ENCODE measurements at places on chromosomes 3 and 15.

GRCh38 chr3:136351351-136351750, 101.2 kb downstream of the PCCB start:
- DNase-seq: no peak

GRCh38 chr15:68700455-68701123, 120.1 kb downstream of the ANP32A start:
- DNase-seq: peak; percentile 73

DNA sequence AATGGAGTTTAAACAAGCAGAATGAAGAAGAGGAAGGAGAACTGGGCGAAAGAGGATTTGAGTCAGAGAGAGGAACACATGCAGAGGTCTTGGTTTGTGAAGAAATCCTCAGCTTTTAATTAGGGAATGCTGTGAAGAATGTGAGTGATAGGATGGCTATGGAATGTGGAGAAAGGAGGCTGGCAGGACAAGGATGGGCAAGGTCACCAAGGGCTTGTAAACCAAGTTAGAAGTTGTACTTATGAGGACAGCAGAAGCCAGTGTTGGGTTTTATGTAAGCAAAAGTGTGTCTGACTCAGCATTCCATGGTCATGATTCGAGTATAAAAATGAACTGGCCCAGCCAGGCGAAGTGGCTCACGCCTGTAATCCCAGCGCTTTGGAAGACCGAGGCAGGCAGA, 60.0 kb upstream of the IL12A start:
- peak; percentile 98 for DNase-seq

GRCh38 chr15:76773234-76773633, 131.9 kb downstream of the SCAPER start:
- DNase-seq: no peak

DNA sequence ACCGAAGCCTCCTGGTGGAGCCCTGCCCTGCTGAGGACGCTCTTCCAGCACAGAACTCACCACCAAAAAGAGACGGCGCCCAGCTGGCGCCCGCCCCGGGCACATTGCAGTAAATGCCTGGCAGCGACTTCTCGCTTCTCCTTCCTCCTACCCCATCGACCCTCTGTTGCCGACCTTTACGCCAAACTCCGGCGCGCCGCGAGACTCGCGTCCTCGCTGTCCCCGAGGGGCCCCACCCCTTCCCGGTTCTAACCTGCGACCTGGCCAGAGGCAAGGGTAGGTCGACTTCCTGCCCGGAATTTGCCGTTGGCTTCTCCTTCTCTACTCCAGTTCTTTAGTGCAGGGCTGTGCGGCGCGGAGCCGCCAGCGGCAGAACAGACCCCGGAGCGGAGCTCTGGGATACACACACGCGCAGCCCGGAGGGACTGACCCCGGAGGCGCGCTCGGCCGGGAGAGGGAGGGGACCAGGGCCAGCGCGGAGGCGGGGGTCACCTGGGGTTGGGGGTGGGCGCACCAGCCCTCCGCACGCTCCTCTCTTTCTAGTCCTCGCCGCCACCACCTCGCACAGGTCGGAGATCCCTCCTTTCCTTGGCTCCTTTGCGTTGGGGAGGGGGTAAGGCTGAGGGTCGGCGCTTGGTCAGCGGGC, 226.6 kb upstream of the AZI2 start:
- DNase-seq: peak; percentile 2

DNA sequence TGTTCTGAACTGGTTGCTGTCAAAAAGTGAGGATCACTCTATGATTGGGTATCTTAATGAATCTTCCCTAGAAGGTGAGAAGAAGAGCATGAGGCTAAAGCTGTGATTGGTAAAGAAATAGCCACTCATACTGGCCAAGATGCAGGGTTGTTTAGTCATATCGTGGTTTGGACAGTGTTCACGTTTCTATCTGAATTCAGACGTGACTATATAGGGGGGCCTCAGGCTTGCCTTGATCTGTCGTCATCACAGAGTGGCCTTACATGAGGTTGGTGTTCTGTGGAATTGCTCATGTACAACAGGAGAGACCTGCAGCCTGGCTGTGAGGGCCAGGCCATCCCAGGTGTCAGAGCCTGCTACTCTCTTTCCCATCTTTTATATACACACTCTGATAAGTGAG, 12.4 kb downstream of the RTP2 start:
- DNase-seq: peak; percentile 64

DNA sequence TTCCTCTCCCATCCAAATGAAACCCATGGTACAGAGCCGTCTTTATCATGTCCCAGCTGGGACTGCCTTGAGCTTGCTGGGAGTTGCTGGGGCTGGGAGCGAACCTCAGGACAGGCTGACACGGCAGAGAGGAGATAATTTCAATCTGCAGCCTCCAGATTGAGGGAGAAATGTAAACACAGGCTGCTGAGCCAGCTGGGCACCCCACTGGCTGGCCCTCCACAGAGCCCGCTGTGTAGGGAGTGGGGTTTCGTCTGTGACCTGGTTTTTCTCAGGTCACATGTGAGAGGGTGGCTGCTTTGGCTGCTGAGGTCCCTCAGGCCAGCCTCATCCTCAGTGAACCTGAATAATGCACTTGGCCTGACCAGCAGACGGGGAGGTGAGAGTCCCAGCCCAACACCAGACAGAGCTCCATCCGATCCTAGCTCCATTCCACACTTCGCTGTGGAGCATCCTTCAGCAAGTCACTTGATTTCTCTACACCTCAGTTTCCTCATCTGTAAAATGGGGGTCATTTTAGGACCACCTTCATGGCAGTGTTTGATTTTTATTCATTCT, 121.6 kb upstream of the MRPS22 start:
- DNase-seq: no peak

GRCh38 chr15:57255751-57256341, 120.5 kb upstream of the CGNL1 start:
- no peak for DNase-seq

- DNase-seq: no peak
Measured at GRCh38 chr15:95698230-95698629, 632.3 kb upstream of the NR2F2 start.

DNA sequence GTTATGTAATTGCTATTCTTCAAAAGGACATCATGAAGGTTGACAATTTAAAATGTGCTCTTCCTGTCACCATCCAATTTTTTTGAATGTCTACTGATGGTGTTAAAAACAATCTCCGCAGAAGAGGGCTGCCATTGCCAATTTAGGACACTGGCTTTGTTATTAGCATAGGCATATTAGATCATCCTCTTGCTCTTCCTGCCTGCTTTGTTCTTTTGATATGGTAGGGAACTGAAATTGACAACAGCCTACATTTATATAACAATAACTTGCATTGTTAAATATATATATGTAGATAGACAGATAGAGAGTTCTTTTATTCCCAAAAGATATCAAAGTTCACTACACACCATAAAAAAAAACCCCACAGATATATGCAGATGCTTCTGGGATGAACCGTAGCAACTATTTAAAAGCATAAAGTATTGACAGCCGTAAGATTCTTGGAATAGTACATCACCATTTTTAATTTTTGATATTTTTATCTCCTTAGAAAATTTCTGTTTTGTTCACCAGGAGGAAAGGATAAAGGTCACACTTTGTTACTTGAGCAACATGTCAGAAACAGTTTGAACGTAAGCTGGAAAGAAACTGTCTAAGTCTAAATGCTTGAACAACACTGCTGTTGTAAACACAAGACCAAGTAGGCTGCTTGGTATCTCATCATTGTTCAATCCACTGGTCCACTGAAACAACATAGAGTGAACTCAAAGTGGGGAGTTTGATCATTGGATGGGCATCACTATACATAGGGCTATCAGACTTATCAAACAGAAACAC, 66.5 kb downstream of the MDFIC2 start:
- DNase-seq: no peak

GRCh38 chr3:17044855-17045254, 160.1 kb downstream of the PLCL2 start:
- DNase-seq: no peak

DNA sequence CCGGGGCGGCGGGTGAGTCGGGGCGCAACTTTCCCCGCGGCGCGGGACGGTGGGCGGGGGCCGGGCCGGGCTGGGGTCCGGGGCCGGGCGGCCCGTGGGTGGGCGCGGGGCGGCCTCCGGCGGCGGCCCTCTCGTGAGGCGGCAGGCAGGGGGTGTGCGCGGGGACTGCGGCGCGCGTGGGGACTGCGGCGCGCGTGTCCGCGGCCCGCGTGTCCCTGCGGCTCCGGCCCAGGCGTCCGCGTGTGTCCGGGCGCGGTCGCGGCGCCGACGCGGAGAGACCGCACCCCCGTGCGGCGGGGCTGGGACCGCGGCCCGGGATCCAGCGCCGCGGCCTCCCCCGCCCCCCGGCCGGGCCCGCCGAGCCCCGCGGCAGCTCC, 349 bp downstream of the PLXNA1 start:
- DNase-seq: no peak

DNA sequence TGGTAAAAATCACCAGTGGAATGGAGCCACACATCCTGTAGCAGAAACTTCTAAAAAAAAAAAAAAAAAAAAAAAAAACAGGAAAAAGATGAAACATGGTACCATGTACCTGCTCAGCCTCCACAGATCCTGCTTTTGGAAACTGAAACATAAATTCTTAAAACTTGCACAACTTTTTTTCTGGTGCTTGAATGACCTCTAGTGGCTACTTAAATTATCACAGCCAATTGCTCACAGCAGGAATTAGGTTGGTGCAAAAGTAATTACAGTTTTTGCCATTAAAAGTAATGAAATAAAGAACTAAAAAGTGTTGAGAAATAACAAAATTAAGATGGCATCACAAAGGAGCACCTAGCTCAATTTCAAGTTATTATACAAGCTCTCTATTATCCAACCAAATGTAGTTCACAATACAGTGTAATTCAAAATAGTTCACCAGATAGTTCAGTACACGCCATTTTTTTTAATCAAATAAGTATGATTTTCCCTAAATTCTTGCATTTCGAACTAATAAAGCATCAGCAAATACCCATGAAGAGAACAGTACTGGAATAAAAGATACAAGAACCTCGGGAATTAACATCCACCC, 80.6 kb downstream of the ULK4 start:
- DNase-seq: peak; percentile 46

DNA sequence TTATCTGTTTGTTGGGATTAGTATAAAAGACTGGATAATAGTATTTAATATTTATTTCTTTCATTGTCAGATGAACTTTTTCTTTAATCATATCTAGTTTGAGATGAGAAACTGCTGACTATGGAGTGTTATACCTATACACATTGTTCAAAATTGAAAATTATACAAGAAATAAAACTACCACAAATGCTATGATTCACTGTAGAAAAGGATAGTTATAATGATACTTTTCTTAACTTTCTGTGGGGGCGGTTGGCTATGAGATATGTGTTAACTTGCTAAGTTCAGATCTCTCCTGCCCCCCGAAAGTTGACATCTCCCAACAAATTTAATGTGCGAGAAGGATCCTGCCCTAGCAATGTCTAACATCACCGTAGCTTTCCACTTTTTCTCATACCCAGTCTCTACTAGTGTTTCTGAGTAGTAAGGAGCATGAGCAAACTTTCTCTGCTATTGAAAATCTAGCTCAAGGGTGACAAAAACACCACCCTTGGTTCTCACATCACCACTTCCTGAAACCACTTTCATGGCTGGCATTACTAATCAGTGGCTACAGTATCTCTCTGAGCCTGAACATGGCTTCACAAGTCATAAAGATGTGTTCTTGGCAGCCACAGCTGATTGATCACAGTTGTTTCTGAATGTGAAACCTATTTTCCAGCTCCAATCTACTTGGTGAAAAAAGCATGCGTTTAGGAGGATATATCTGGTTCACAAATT, 15.8 kb upstream of the SAMMSON start:
- no peak for DNase-seq

- no peak for DNase-seq
Measured at GRCh38 chr15:27089233-27089586, 118.2 kb downstream of the GABRG3 start.

DNA sequence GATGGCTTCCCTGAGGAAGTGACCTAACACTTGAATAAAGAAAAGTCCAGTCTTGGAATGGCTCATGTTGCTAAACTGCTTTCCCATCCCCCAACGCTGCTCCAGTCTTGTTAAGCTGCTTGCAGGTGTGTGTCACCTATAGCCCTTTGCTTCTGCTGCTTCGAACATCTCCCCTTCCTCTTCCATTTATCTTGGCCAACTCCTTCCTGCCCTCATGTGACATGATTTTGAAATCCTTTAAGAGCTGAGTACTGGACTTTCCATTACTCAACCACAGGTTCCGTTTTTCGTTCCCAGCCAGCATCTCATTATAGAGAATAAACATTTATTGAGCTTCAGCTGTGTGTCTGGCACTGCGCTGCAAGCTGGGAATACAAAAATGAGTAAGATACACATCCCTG, 1.7 kb downstream of the ATG7 start:
- DNase-seq: no peak

- no peak for DNase-seq
Measured at GRCh38 chr3:58074997-58075396, 66.8 kb downstream of the FLNB start.

GRCh38 chr3:7934362-7934761, 567.3 kb upstream of the LMCD1 start:
- no peak for DNase-seq

DNA sequence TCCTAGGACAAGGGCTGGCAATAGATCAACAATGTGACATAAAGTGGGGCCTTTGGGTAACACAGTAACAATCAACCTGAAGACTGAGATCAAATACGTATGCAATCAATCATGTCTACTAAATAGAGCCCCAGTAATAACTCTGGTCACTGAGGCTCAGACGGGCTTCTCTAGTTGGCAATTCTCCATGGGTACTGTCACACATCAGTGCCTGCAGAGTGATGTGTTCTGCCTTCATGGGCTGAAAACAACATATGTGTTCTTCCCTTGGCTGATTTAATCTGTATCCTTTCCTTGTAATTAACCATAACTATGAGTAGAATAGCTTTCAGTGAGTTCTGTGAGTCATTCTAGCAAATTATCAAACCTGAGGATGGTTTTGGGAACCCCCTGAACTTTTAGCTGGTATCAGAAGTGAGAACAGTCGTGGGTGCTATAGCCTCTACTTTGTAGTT, 113.6 kb downstream of the TMCO5A start:
- no peak for DNase-seq

GRCh38 chr3:113054552-113054951, 63.8 kb downstream of the GTPBP8 start:
- DNase-seq: peak; percentile 61

DNA sequence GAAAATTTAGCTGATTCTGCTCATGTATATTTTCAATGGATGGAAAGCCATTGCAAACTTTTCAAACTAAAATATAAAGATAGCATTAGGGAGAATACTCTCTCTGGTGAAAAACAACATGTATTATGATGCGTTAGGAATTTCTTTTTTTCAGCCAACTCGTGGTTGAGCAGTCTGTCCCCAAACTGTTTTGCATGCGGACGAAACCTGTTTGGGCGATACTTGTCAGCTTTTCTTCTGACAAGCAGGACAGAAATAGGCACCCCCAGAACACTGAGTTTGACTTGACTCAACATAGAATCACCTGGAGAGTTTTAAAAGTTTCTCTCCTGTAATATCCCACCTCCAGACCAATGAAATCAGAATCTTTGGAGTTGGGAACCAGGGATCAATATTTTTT, 417.5 kb upstream of the TPRG1 start:
- DNase-seq: no peak

GRCh38 chr15:64333986-64334929, 21.7 kb downstream of the CSNK1G1 start:
- DNase-seq: no peak

- peak; percentile 22 for DNase-seq
Measured at GRCh38 chr3:95277613-95278012, 1214.8 kb downstream of the NSUN3 start.

GRCh38 chr3:25294169-25294805, 133.8 kb upstream of the RARB start:
- DNase-seq: peak; percentile 15

- DNase-seq: no peak
Measured at GRCh38 chr15:94607176-94607654, 375.9 kb downstream of the MCTP2 start.

GRCh38 chr3:155736381-155736780, 8.5 kb downstream of the PLCH1 start:
- no peak for DNase-seq

Data from fibroblast of skin of right biceps (primary cell).